ENCODE measurements at places on chromosomes 1 and 21.

DNA sequence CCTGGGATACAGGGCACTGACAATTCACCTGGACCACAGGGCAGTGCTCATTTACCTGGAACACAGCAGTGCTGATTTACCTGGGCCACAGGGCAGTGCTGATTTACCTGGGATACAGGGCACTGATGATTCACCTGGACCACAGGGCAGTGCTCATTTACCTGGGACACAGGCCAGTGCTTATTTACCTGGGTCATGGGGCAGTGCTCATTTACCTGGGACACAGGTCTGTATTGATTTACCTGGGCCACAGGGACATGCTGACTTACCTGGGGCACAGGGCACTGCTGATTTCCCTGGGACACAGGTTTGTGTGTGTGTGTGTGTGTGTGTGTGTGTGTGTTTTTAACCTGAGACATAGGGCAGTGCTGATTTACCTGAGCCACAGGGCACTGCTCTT, 261.7 kb downstream of the MATN1 start:
- no peak overlapping the region for H3K4me3 ChIP-seq
- H3K36me3 ChIP-seq: no peaks in the 10 kb centered on the region
- H3K4me1 ChIP-seq: no peaks in the 10 kb centered on the region
- H3K27me3 ChIP-seq: peaks cover 18% of the 10 kb centered on the region
- no peak overlapping the region for H3K27ac ChIP-seq
- ATAC-seq: no peak

GRCh38 chr1:205523891-205524793, 19.7 kb downstream of the CDK18 start:
- ATAC-seq: peak; percentile 68
- no peaks in the 10 kb centered on the region for H3K36me3 ChIP-seq
- no peak overlapping the region for H3K4me3 ChIP-seq
- H3K27me3 ChIP-seq: peaks cover 6% of the 10 kb centered on the region

GRCh38 chr1:12525311-12526181, 92.5 kb downstream of the DHRS3 start:
- H3K4me1 ChIP-seq: peaks cover 7% of the 10 kb centered on the region
- ATAC-seq: no peak
- no peak overlapping the region for H3K4me3 ChIP-seq
- peak overlapping the region; percentile 16 for H3K27ac ChIP-seq
- no peaks in the 10 kb centered on the region for H3K27me3 ChIP-seq
- H3K36me3 ChIP-seq: no peaks in the 10 kb centered on the region

DNA sequence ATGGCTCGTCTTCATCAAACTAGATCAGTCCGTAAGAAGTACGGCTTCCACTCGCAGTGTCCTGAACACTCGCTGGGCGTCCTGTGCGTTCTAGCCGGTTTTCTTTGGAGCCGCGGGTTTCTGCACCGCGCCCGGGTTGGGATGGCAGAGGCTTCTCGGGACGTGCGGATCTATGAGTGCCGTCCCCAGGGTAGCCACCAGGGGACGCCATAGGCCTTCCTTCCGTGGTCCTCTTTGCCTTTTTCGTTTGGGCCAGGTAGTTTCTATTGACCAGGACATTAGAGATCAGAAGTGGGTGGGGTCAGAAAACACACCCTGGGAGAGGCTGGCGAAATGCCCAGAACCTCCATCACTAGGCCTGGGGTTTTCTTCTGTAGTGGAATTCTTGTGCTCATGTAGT, 273.8 kb downstream of the FAM72C start:
- ATAC-seq: peak; percentile 34
- no peak overlapping the region for H3K27ac ChIP-seq
- H3K4me3 ChIP-seq: peak overlapping the region; percentile 45
- peaks cover 64% of the 10 kb centered on the region for H3K27me3 ChIP-seq

GRCh38 chr1:179575497-179576314, at the start of gene NPHS2:
TSS of gene NPHS2 (minus strand) at chr1:179575948. CDS start at chr1:179575864, 84 bp downstream.
- no peak within 1 kb of the TSS for H3K4me3 ChIP-seq
- no peaks in the 10 kb centered on the region for H3K36me3 ChIP-seq
- ATAC-seq: no peak
- H3K27ac ChIP-seq: no peak within 1 kb of the TSS
- peaks cover 51% of the 10 kb centered on the region for H3K27me3 ChIP-seq

DNA sequence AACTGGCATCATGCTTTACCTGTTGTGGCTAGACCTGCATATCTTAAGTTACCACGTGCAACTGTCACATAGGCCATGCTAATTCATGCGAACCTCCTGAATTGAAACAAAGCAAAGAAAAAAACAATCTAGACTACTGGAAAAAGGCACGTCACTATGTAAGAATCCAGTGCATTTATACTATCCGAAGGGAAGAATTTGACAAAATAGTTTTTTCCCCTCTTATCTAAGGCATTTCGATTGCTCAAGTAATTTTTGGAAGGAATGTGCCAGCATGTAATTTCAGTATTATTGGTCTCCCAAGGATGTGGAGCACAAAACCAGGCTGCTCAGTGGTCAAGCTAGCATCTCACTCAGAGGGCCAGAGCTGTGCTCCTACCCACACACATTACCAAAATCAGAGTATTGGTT, 31.5 kb upstream of the C1orf198 start:
- no peaks in the 10 kb centered on the region for H3K4me1 ChIP-seq
- H3K27ac ChIP-seq: no peak overlapping the region
- H3K27me3 ChIP-seq: no peaks in the 10 kb centered on the region
- H3K4me3 ChIP-seq: no peak overlapping the region
- peaks cover 17% of the 10 kb centered on the region for H3K36me3 ChIP-seq
- ATAC-seq: no peak

DNA sequence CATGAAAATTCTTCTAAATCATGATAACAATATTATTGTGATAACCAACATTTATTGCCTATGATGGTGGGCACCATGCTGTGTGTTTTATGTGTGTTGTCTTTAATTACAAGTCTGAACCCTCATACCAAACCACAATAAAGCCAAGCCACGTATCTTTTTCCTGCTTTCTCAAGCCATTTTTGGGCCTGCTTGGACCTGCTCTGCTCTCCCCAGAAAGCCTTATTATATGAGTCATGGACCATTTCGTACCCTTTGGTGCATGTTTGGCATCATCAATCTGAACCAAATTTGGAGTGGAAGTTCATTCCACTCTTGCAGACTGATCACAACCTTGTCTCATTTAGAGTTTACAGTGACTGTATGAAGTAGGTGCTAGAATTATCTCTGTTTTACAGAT, 87.3 kb upstream of the CD53 start:
- H3K4me1 ChIP-seq: peaks cover 39% of the 10 kb centered on the region
- H3K36me3 ChIP-seq: no peaks in the 10 kb centered on the region
- H3K4me3 ChIP-seq: peak overlapping the region; percentile 53
- no peak for ATAC-seq

- peaks cover 9% of the 10 kb centered on the region for H3K27me3 ChIP-seq
- peak overlapping the region; percentile 52 for H3K4me3 ChIP-seq
- H3K4me1 ChIP-seq: peaks cover 35% of the 10 kb centered on the region
- ATAC-seq: peak; percentile 46
- no peaks in the 10 kb centered on the region for H3K36me3 ChIP-seq
Observed at GRCh38 chr1:30196872-30197638, 526.3 kb downstream of the MATN1 start.

GRCh38 chr1:182280504-182280900, 111.1 kb downstream of the GLUL start:
- H3K27ac ChIP-seq: no peak overlapping the region
- no peaks in the 10 kb centered on the region for H3K36me3 ChIP-seq
- no peak overlapping the region for H3K4me3 ChIP-seq
- no peaks in the 10 kb centered on the region for H3K27me3 ChIP-seq
- no peaks in the 10 kb centered on the region for H3K4me1 ChIP-seq

GRCh38 chr1:18926315-18927081, 24.1 kb upstream of the ALDH4A1 start:
- H3K27ac ChIP-seq: peak overlapping the region; percentile 96
- peaks cover 37% of the 10 kb centered on the region for H3K4me1 ChIP-seq
- ATAC-seq: peak; percentile 91

DNA sequence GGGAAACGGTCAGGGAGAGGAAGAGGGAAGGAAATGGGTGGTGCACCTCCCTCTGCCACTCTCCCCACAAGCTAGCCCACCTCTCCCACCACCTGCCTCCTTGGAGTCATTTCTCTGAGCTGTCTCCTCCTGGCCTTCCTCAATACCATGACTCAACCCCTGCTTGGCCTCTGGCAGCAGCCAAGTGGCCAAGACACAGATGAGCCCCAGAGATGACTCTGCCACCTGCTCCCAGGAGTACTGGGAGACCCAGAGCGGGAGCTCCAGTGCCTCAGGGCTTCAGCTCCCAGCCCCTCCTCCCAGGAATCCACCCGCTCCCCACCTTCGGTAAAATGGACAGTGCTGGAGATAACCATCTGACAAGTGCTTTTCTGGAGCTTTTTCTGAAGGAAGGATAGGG, 2.6 kb downstream of the S100A16 start:
- ATAC-seq: peak; percentile 32
- no peaks in the 10 kb centered on the region for H3K27me3 ChIP-seq
- peak overlapping the region; percentile 28 for H3K27ac ChIP-seq
- H3K4me1 ChIP-seq: no peaks in the 10 kb centered on the region
- H3K4me3 ChIP-seq: no peak overlapping the region
- H3K36me3 ChIP-seq: no peaks in the 10 kb centered on the region

DNA sequence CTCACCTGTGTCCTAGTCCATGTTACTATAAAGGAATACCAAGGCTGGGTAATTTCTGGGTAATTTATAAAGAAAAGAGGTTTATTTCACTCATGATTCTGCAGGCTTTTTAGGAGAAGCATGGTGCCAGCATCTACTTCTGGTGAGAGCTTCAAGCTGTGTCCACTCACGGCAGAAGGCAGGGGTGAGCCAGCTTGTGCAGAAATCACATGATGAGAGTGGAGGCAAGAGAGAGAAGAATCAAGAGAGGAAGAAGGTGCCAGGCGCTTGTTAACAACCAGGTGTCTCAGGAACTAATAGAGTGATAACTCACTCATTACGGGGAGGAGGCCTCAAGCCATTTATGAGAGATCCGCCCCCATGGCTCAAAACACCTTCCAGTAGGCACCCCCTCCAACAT, 67.5 kb upstream of the CD34 start:
- peaks cover 34% of the 10 kb centered on the region for H3K27me3 ChIP-seq
- no peaks in the 10 kb centered on the region for H3K4me1 ChIP-seq
- no peak for ATAC-seq
- H3K4me3 ChIP-seq: no peak overlapping the region

GRCh38 chr1:115951560-115951959, 24.8 kb upstream of the SLC22A15 start:
- H3K36me3 ChIP-seq: no peaks in the 10 kb centered on the region
- ATAC-seq: no peak
- no peak overlapping the region for H3K4me3 ChIP-seq
- H3K27me3 ChIP-seq: peaks cover 21% of the 10 kb centered on the region

DNA sequence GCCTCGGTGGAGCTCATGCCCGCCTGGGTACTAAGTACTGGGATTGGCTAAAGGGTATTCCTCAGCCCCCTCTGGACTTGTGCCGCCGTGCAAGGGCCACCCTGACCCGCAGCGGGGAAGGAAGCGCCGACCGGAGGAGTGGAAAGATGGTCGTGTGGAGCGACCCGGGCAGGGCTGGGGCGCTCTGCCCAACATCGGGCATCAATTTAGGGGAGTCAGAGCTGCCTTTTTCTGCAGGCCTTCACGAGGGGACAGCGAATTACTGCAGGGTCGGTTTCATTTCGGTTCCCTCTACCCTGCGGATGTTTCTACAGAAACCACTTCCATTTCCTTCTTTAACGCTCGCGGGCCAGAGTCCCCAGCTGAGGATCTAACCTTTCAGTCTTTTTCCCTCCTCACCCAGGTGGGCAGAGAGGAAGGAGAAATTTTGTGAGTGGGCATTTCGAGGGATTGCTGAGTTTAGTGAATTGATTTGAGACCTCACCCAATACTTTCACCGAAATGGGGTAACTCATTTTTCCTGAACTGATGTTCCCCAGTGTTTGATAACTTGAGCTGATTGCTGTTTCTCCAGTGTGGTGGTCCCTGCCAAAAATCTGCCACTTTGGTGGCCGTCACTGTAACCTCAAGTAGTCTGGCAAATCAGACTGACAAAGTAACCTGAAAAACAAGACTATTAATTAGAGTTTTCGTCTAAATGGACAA, 1.1 kb downstream of the TOR1AIP1 start:
- H3K4me1 ChIP-seq: peaks cover 23% of the 10 kb centered on the region
- peak overlapping the region; percentile 100 for H3K27ac ChIP-seq
- H3K4me3 ChIP-seq: peak overlapping the region; percentile 98
- H3K27me3 ChIP-seq: no peaks in the 10 kb centered on the region
